ENCODE measurements at places on chromosomes 2 and 18.

DNA sequence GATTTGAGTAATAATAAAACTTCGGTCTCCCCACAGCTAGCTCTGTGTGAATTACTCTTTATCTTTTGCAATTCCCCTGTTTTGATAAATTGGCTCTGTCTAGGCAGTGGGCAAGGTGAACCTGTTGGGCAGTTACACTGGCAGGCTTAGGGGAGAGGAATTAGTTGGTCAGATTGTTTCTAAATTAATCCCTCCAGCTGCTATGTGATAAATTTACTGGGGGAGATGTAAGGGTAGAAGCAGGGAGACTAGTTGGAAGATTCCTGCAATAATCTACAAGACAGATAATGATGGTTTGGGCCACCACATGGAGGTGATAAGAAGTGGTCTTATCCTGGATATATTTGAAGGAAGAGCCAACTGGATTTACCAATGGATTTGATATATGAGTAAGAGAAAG, 118.5 kb upstream of the TACR1 start:
- DNase-seq = no peak

DNA sequence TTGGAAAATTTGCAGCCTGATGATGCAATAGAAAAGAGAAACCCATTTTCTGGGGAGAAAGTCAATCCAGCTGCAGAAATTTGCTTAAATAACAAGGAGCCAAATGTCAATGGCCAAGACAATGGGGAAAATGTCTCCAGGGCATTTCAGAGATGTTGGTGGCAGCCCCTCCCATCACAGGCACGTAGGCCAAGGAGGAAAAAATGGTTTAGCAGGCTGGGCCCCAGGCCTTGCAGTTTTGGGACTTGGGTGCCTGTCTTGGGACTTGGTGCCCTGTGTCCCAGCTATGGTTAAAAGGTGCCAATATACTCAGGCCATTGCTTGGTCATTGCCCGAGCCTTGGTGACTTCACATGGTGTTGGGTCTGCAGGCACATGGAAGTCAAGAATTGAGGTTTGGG, 368.2 kb downstream of the ERBB4 start:
- DNase-seq = no peak

DNA sequence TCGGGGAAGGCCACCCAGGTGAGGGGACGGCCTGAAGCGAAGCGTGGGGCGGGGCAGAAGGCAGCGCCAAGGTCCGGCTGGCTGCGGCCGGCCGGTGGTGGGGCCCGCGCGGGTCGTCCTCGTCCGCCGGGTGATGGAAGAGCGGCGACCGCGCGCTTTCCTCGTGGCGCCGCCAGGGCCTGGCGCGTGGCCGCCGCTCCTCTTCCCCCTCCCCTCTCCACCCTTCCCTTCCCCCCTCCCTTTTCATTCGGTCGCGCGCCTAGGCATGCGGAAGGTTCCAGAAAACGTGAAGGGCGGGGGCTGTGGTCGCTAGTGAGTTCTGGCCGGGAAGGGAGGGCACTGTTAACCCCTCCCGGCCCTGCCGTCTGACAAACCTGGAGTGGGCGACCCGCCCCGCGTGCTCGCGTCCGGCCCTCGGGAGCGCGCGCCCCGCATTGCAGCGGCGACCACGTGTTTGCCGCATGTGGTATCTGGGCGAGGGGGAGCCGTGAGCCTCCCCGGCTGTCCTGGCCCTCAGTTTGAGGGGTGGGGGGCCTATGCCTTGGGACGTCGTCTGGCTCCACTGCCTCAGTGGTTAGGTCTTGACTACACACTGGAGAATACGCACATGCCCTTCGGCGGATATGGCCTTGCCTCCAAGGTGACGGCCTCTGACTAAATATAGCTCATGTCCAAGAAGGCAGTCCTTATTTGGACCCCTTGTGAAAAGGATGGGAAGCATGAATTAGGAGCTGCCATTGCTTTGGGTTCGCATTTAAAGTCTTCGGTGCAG, 579 bp downstream of the MAT2A start:
- peak; percentile 61 for DNase-seq

GRCh38 chr2:143689541-143689940, 560.3 kb downstream of the ARHGAP15 start:
- DNase-seq = no peak

- no peak for DNase-seq
These were observed 1.7 kb downstream of the NCK2 start for GRCh38 chr2:105746177-105747080.

GRCh38 chr2:51673628-51674027, 641.7 kb upstream of the NRXN1 start:
- DNase-seq = no peak

DNA sequence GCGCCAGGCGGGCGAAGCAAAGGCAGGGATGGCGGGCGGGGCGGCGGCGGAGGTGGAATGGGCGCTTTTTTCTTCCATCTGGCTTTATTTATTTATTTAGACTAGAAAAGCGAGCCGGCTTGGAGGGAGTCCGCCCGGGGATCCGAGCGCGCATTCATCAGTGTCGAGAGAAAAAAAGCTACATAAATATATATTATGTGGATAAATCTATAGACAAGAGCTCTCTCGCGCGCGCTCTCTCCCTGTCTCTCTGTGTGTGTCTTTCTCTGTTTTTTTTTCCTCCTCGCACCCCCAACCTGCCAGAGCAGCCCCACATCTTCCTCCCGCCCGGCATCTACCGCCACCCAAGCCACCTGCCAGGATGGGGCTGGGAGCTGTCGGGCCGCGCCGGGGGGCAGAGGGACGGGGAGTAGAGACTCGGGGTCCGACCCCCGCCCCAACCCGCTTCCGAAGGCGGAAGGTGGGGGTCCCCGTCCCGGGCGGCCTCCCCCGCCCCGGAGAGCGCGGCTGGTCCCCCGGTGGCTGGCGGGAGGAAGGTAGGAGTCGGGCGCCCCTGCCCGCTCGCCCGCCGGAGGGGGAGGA, 972 bp upstream of the CELF4 start:
- DNase-seq = no peak

GRCh38 chr18:34709750-34710441, at the start of gene DTNA:
TSS of gene DTNA (plus strand) at chr18:34710298. CDS start at chr18:34755977, 45,679 bp downstream.
- DNase-seq = peak; percentile 96

GRCh38 chr2:51003345-51004192, 28.4 kb downstream of the NRXN1 start:
- peak; percentile 47 for DNase-seq

All from IMR-90 (cell line).